ENCODE measurements at places on chromosomes 3 and 15.

DNA sequence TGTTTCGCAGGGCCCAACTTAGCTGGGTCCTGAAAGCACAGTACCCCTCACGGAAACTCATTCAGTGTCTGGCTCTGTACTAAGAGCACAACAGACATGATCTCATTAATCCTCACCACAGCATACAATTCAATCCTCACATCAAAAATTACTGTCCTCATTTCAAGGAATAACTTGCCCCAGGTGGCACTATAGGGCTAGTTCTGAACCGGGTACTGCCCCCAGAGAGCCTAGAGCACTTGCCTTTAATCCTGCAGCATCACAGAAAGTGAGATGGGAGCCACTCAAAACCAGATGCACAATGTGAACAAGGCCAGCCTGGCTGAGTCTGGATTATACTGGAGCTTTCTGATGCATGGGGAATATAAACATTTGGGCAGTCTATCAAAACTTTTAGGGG is 122.6 kb downstream of the OSBPL10 start:
- DNase-seq, result no peak

DNA sequence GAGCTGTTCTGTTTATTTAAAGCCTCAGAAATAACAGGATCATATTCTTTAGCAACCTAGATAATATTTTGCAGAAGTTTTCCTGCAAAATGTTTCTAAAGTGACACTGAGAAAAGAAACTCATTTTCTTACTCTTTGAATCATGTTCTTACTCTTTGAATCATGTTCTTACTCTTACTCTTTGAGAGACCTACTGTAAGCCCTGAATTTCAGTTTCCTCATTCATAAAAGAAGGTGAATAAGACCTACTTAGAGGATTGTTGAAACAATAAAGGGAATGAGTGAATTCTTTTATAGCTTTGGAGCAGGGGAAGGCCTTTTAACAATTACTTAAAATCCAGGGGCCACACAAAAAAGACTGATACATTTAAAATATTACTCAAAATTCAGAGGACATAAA is 221.7 kb upstream of the CMC1 start:
- DNase-seq, result no peak

DNA sequence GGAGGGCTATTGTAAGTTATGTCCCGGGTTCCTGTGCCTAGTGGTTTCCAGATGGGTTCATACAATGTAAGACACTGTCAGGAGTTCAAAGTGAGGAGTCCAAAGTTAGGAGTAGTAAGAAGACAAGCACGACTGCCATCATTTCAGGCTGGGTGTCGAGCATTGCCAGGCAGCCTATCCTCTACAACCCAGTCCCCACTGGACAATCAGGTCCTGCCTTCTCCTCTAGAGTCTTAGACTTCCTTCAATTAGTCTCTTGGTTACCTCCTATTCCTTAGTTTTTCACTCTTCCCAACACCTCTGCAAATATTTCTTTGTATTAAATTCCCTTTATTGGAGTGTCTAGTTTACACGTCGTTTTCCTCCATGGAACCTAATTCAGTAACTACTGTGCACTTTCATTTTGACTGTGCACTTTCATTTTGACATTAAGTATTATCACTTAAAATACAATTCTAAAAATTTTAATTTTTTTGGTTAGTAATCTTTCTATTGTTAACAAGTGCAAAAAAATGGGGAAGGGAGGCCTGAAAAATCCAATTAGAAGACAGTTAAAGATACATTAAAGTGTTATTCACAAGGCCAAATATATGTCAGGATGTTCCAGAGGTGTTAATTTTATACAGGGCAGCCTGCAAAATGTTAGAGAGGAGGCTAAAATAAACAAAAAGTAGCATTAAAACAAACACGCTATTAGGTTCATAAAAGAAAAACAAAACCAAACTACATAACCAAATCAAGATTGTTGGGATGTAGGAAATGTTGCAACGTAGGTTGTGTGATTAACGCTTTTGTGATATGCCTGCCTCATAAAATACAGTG is 155.3 kb downstream of the TBL1XR1 start:
- DNase-seq, result no peak

DNA sequence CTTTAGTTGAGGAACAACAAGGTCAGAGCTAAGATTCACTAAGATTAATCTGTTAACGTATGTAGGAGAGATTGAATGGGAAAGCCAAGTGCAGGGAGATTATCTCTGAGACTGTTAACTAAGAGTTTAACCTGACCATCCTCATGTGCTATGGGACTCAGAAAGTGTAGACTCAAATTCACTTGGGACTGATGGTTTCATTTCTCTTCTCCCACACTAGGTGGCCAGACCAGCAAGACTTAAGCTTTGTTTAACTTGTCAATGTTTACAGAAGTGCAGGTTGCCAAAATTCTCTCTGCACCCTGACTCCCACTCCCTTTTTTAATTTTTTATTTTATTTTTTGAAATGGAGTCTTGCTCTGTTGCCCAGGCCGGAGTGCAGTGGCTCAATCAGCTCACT is 6.3 kb upstream of the HEXA start:
- DNase-seq, result peak; percentile 42

- no peak for DNase-seq
These were observed 49.2 kb downstream of the CACNA2D3 start for GRCh38 chr3:54171509-54171908.

- DNase-seq, result peak; percentile 1
These were observed 357.7 kb downstream of the CLSTN2 start for GRCh38 chr3:140292684-140293083.

Data from RKO (cell line).